ENCODE measurements at places on chromosomes 16 and 17.

DNA sequence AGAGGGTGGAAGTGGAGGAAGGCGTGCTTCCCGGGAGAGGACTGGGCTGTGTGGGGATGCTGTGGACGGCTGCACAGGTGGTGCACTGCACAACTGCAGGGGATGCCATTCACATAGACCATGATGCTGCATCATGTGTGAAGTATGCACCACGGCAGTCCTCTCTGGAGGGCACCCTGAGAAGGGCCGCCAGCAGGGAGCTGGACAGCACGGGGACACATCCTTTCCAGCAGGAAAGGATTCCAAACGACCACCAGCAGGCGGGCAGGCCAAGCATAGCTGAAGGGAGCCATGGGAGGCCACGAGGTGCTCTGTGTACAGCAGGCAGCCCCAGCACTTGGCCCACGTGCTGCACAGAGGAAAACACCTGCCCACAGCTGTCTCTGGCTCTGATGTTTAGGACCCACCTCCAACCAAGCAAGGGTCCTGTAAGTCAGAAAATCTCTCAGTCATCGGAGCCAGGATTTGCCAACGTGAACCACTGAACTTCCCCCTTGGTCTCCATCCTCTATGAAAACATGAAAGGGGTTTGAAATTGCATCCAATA is 10.1 kb downstream of the ACTG1 start:
- no peak for DNase-seq

- no peak for DNase-seq
These were observed 1.0 kb upstream of the YPEL3 start for GRCh38 chr16:30096862-30097563.

DNA sequence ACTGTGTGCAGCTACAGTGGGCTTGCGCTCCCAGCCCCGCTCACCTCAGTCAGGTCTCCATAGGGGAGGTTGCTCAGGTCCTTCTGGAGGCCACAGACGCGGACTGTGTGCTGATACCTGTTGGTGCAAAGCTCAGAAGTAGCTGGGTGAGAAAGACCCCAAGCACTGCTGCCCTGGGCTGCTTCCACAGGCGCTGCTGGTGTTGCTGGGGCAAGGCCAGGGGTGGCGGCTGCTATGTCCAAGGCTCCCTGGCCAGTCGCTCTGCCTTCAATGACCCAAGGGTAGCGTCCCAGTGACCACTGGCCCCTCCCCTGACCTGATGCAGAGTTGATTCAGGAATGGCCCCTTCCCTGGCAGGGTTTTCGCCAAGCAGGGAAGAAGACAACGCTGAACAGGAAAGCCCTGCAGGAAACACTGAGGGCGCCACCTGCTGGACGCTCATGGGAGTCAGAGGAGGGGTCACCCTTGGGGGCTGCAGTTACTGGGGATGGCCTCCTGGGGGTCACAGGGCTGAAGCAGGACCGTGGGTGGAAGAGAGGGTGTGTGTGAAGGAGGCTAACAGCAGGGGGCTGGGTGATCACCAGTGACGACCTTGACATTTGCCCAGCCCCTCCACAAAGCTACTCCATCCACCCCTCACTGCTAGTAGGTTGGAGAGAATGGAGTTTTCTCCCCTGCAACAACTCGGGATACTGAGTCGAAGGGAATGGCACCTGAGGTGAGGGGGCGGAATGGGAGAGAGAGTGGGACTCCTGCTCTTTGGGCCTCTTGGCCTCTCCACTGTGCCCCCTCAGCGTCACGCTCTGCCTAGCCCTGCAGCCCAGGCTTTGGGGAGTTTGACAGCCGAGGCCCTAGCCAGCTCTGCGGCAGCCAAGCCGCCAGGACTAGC is 38.3 kb downstream of the ABCC12 start:
- DNase-seq = peak; percentile 75

DNA sequence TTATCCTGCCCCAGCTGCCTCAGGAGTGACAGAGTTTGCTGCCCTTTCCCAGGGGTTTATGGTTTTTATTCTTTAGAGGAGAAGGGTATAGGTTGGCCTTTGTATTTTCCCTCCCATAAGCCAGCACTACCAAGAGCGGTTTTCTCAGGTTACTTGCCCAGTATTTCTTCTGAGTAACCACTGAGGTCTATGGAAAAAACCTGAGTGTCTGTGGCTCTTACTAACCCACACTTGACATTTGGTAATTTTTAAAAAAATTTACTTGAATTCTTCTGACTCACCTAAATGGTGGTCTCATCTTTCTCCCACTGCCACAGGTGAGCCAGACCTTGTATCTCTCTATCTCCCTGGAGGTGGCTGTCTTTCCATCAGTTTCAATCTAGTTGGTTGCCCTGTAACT is 6.0 kb downstream of the SLC7A6 start:
- no peak for DNase-seq

- DNase-seq = no peak
These were observed 8.1 kb downstream of the CTRL start for GRCh38 chr16:67923414-67924116.

GRCh38 chr16:11171448-11171709 is 84.6 kb downstream of the SOCS1 start:
- no peak for DNase-seq

- no peak for DNase-seq
These were observed 25.9 kb downstream of the ZNF469 start for GRCh38 chr16:88408561-88409142.

- DNase-seq = no peak
These were observed 235.2 kb upstream of the TNRC6C start for GRCh38 chr17:77723071-77723908.

DNA sequence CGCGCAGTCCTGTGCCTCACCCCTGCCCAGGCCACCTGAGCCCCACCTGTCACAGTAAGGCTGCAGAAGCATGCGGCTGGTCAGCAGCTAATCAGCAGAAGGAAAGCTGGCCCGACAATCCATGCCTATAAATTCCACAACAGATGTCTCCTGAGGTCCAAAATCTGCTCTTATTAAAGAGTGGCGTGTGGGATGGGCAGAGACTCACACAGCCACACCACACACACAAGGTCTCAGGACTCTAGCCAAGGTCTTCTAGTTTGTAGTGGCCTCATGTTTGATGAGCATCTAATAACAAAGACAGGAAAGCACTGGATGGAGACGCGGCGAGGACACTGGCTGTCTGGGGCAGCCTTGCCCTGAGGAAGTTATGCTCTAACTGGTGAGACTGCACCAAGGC is 55.9 kb downstream of the ANKRD11 start:
- no peak for DNase-seq

DNA sequence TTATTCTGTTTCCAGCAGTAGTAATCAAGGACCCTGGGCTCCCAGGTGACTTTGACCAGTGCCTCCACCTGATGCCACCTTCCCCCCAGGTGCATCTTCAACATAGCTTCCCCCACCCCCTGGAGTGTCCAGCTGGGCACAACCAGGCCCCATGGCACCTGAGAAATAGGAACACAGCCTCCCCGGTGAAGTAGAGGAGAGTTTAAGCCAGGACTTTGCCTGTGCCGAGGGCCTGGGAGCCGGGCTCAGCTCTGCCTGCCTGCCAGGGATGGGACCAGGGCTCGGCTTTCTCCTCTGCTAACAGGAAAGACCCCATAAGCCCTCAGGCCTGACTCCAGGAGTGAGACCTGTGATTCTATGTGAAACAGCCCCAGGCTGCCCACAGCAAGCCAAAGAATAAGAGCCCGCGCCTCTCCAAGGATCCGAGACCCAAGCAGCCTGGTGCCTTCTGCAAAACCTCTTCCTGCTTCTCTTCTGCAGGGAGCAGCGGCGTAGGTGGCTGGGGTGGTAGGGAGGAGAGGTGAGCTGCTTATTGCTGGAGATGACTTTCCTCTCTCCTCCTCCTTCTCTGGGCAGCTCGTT is 16.4 kb upstream of the RBFOX3 start:
- DNase-seq = peak; percentile 66

DNA sequence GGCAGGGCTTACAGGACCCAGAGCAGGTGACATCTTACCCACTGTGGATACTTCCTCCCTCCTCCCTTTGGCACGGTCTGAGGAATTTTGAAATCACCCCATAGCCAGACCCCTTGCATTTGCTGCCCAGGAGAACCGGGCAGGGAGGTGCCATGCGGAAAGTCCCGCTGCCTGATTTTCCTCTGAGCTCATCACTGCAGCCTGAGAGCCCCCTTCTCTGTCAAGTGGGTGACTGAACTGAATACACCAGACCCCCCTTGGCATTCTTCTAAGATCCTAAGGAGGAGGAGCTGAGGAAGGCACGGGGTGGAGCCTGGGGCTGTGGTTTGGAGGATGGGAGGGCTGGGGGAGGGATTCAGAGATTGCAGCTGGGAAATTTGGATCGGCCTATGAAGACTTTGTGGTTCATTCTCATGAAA is 173.4 kb downstream of the RAB11FIP4 start:
- no peak for DNase-seq

- no peak for DNase-seq
These were observed 131.5 kb upstream of the RCVRN start for GRCh38 chr17:10036511-10037061.

GRCh38 chr16:22035153-22035552 is 27.2 kb downstream of the MOSMO start:
- DNase-seq = no peak

DNA sequence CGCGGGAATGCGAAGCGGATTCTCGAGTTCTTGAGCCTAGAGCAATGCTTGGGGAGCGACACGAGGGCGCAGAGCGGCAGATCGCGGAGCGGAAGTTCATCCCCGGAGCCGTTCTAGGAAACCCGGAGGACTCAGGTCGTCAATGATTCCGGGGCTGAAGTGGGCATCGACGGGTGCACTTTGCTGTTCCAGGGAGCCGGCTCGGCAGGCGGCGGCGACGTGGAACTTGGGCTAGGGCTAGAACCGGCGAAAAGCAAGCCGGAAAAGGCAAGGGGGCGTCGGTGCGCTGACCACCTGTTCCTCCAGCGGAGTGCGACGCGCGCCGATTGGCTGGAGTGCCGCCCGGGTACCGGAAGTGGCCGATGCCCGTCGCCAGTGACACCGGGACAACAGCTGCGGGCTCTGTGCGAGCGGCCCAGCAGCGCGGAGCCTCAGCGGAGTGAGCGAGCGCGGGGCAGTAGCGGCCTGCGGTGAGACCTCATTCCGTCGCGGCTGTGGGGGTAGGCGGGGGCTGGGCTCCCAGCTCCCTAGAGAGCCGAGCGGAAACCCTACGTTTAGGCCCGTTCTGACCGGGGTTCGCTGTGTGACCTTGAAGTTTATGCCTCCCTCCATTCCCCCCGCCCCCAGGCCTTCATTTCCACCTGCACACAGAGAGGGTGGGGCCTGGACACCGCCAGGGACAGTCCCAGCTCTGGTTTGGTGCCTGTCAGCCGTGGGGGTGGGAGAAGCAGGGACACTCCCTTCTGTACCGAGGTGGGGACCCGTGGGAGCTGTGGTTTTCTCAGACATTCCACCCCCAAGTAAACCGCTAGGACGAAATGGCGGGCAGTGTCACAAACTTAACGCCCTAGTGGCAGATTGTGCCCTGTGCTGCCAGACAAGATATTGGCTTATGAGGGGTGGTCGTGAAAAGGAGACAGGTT is at the start of gene ZFP3:
ZFP3 (plus strand) TSS at position 362 of the 923 bp plus-strand sequence. CDS start 13,038 bp downstream, outside the sequence.
- no peak for DNase-seq

GRCh38 chr16:57529391-57530103 is 6.8 kb downstream of the CCDC102A start:
- DNase-seq = no peak

DNA sequence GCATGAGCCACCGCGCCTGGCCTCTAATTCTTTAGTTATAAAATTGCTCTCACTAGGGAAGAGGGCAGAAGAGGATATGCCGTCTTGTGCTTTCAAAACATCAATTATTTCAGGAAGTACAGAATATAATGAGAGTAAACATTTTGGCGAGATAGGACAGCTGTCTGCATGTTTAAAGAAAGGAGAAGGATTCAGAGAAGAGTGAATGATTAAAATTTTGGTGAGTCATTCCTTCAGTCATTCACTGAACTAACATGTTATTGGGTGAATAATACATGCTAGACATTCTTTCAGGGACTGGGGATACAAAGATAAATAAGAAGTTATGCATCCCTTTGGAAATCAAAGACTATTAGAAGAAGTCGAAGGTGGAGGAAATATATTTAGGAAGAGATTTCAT is 590.3 kb upstream of the GOT2 start:
- DNase-seq = no peak

GRCh38 chr16:85275533-85276249 is 163.4 kb upstream of the CIBAR2 start:
- peak; percentile 87 for DNase-seq

- DNase-seq = no peak
These were observed 18.4 kb downstream of the CHD9NB start for GRCh38 chr16:53034306-53034705.

- DNase-seq = no peak
These were observed 16.9 kb downstream of the STXBP4 start for GRCh38 chr17:54985476-54985875.

GRCh38 chr17:56616239-56616638 is 22.7 kb downstream of the NOG start:
- no peak for DNase-seq

- DNase-seq = no peak
These were observed 50.0 kb downstream of the VAC14 start for GRCh38 chr16:70750893-70751467.

DNA sequence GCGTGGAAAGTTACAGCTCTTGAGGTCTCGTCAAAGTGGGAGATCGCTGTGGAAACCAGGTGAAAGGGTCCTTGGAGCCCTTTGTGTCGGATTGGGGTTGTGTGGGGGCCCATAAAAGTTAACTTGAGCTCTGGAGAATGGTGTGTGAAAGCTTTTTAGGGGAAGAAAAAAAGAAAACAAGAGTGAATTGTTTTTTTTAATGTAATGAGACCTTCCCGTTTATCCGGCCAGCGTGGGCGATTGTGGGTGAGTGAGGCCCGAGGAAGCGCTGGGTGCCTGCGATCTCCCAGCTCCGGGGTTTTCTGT is 150.6 kb downstream of the MSI2 start:
- DNase-seq = no peak

DNA sequence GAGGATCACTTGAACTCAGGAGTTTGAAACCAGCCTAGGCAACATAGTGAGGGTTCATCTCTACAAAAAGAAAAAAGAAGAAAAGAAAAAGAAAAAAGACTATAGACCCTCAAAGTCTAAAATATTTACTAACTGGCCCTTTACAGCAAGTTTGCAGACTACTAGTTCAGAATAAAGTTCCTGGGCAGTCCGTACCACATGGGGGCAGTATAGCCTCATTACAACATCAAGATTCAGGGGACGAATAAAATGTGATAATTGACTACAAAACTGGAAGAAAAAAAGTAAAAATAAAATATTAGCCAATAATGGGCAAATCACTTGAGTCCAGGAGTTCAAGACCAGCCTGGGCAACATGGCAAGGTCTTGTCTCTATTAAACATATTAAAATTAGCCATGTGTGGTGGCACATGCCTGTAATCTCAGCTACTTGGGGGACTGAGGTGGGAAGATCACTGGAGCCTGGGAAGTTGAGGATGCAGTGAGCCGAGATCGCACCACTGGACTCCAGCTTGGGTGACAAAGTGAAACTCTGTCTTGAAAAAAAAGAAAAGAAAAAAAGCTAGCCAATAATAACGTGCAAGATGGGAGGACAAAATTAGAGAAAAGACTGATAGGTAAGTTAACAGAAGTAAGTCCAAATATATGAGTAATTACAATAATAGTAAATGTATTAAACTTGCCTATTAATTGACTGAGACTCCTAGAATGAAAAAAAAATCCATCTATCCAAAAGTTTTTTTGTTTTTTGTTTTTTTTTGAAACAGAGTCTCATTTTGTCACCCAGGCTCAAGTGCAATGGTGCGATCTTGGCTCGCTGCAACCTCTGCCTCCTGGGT is 129.4 kb upstream of the SEC14L1 start:
- DNase-seq = no peak
